ENCODE measurements at places on chromosomes 1 and 21. TPM values are rescaled to one million over a fixed set of nuclear protein-coding genes. Genes with fewer than 3 reads are reported as not detected.
A peak's percentile ranks its signal among the peaks of the same experiment; 100 is the strongest.

- no peak for DNase-seq
These were observed 11.3 kb upstream of the CTSE start for GRCh38 chr1:206035027-206035426.

DCST1 gene
- total RNA-seq, result not detected

DNA sequence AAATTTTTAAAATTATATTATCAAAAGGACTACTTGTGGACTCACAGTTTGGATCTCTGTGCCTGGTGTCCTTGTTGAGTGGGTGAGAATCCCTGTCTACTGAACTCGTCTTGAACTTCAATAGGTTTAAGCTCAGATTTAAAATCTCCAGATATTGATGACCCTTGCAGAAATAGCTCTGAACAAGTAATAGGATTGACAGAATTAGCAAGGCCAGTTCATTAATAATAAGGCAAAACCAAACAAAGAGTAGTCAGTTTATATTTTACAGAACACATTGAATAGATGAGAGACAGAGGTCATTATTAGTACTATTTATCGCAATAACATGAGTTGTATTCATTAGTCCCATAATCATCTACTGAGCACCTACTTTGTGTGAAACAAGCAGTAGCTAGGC, at the start of gene PDC:
Gene PDC (minus strand): TSS at position 101 of the 400 bp plus-strand sequence. CDS start 11,655 bp downstream, outside the sequence.
- DNase-seq, result no peak

DNA sequence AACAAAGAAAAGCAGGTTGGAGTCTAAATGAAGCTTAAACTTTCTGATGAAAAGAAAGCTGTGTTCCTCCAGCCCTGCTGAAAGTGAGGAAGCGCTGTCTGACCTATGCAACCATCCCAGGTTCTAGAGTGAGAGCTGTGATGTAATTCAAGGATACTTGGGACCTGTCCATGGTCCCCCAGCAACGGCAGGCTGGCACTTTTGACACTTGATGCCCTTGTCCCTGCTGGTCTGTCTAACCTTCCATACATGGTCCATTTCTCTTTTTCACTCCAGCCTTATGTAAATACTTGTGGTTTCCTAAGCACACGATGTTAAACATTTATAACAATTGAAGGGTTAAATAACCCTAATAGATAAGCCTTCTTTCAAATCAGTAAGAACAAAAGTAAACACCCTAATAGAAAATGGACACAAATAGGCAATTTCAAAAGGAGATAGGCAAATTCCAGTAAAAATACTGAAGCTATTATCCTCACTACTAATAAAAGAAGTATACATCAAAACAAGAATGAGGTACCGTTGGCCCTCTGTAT, 17.7 kb upstream of the KDM4A start:
- no peak for DNase-seq

- no peak for DNase-seq
These were observed 124.6 kb downstream of the TRIM33 start for GRCh38 chr1:114386129-114387009.

- no peak for DNase-seq
These were observed 18.7 kb downstream of the MIER1 start for GRCh38 chr1:66943361-66943969.

DNA sequence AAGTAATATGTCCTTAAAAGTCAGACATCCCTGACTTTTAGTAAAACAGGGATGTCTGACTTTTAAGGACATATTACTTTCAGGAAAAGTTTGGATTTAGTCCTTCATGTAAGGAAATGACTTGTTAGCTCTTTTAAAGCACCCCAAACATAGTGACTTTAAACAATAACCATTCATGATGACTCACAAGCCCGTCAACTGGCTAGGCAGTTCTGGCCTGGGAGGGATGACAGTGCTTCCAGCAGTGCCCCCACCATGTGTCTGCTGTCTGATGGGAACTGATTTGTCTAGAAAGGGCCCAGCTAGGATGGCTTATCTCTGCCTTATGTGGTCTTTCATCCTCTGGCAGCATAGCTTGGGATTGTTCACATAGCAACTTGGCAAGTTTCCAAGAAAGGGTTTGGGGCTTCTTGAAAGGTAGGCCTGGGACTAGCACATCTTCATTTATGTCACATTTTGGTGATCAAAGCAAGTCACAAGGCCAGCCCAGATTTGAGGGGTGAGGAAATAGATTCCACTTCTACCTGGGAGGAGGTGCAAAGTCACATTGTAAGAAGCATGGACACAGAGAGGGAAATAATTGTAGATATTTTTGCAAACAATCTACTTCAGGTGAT, 143.5 kb downstream of the C1orf94 start:
- no peak for DNase-seq

AZIN2 gene
- 1.8 TPM for total RNA-seq

TMOD4 gene
- 0.52 TPM for total RNA-seq

- DNase-seq, result no peak
These were observed 83.6 kb upstream of the RGS1 start for GRCh38 chr1:192491804-192492554.

- no peak for DNase-seq
These were observed 9.0 kb upstream of the IFFO2 start for GRCh38 chr1:18965206-18966173.

- DNase-seq, result no peak
These were observed 711 bp downstream of the TRNP1 start for GRCh38 chr1:26994020-26994786.

- no peak for DNase-seq
These were observed 23.3 kb upstream of the PADI6 start for GRCh38 chr1:17348593-17349234.

DNA sequence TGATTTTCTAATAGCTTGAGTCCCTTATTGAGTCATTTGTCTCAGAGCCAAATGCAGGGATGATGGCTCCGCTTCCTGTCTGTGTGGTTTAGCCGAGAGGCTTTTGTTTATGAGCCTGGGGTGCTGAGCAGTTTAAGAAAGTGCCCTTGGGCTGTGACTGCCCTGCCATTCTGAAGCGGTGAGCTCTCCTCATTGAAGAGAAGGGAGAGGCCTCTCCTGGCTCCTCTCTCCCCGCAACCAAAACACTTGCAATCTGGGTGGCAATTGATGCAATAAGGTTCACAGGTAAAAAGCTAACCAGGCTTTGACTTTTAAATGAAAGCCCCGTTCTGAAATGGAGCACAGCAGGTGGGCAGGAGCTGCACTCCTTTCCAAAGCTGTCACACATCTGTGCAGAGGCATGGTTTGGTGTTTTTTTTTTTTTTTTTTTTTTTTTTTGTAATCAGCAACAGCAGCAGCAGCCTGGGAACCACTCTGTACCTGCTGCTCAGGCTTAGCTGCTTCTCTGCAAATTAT, 403.7 kb downstream of the SIPA1L2 start:
- DNase-seq, result no peak

NHLH1 gene
- 0.48 TPM for total RNA-seq

DNA sequence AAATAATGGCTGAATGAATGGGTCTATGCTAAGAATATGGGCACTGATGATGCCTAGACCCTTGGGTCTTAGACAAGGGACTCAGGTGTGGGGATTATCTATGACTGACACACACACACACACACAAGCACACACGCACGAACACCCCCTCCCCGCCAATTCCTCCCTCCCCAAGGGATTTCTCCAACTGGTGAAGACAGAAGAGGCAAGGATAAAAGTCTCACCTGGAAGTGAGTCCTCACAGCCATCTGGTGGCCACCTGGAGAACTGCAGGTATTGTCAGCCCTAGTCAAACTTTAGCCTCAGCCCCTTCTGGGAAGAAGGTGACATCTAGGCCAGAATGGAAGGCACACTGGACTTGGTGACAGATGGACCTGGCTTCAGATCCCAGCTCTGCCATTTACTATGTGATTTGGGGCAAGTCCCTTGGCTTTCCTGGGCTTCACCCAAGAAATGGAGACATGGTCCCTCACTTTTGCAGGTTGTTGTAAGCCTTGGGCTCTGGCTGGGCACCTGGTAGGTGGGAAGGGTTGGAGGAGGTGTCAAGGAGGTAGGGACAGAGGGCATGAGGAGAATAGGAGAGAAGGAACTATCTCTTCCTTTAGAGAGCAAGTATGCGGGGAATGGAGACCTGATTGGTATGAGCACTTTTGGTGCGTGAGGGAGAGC, 4.0 kb upstream of the GPR3 start:
- peak; percentile 83 for DNase-seq

GJA8 gene
- not detected for total RNA-seq

DNA sequence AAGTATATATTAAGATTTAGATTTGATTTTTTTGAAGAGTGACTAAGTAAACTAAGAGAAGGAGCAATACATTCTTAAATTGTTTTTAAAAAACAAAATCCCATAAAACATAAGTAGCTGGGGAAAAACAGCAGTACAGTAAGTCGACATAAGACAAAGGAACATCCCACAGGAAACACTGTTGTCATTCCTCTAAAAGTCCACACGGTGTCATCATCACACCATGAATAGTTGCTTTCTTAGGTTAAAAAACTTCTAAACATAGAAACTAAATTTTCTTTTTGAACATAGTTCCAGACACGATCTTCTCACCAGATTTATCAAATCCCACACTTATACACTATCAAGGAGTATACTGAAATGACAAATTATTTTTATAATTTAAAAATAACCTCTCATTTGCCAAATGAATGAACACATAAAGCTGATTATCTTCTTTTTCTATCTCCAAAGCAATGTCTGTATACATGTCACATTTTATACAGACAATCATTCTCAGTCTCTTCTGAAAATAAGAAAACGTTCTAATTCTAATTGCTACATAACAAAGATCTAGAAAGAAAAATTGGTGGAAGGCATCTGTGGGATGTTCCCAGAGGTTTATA, 15.8 kb downstream of the ODF2L start:
- DNase-seq, result peak; percentile 78

DNA sequence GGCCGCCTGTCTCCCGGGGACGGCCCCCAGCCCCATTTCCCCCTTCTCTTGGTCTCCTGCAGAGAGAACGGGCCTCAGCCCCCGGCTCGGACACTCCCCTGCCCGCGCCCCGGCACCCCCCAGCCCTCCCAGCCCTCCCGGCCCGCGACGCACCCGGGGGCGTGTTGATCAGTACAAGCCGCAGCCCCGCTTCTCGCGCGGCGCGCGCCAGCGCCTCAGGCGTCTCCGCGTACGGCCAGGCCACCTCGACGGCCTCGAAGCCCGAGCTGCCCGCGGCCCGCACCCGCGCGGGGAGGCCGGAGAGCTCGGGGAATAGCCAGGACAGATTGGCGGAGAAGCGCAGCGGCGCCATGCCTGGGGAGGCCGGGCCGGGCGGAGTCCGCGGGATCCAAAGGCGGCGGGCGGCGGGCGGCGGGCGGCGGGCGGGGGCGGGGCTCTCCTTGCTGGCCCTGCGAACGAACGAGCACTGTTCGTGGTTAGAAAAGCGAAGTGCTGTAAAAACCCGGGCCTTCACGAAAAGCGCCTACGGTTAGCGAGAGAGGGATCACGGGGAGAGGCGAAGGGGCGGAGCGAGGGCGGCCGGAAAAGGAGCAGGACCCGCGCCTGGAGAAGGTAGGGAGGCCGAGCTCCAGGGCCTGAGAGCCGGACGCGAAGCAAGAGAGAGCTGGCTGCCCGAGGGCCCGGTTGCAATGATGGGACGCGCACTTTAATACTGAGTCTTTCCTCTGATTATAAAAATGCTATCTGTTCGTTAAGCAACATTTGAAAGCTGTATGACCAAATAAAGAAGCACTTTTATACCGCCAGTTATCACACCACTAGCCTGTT, at the start of gene HYI:
Gene HYI (minus strand): TSS at position 490 of the 828 bp plus-strand sequence. CDS start 138 bp downstream, at position 352.
- DNase-seq, result no peak

- DNase-seq, result peak; percentile 54
These were observed 24.2 kb downstream of the TRABD2B start for GRCh38 chr1:47972864-47973432.

DNA sequence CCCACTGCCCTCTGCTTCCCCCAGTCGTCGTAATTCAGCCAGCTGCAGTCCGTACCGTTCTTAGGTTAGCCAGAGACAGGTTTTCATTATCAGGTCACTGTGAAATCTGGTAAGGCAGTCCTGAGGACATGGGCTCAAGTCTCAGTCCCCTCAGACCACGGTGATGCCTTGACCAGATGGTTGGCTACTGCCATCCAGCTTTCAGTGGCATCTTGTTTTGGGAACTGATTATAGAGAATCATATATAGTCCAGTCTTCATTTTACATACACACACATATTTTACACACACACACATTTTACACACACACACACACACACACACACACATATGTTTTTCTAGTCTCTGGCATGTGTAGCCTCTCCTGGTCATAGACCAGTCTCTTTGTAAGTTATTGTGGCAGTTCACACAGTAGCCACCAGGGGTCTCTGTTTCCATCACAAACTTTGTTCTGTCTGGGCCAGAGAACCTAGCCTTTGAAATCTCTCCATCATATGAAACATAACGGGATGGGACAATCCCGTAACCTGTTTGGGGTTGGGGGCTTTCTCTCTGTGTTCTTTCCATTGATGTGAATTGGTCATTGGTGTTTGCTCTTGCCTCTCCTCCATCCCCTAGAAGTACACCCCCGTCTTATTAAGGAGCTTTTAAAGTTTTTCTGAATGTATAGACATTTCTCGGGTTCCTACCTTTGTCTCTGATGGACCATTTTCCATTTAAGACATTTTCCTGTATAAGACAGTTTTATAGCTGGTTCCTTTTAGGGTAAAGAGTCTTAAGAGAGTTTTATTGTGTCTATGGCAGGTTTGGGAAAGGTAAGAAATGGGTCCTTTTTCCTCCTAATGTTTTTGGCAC, 8.4 kb upstream of the IKBKE start:
- peak; percentile 93 for DNase-seq

GRCh38 chr1:99397863-99398262, 133.6 kb downstream of the PLPPR4 start:
- no peak for DNase-seq

DNA sequence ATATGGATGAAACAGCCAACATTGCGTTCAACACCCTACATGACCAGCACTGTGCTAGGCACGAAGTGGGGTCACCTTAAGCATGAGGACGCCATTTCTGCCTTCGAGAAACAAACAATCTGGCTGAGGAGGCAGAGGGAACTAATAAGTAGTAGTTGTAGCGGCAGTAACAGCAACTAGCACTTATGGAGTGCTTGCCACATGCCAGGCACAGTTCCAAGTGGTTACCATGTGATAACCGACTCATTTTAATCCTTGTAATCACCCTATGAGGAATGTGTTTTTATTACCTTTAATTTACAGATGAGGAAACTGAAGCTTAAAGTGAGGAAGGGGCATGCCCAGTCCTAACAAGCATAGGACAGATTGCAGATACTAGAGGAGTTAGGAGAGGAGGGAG, 33.7 kb downstream of the KCND3 start:
- no peak for DNase-seq

DNA sequence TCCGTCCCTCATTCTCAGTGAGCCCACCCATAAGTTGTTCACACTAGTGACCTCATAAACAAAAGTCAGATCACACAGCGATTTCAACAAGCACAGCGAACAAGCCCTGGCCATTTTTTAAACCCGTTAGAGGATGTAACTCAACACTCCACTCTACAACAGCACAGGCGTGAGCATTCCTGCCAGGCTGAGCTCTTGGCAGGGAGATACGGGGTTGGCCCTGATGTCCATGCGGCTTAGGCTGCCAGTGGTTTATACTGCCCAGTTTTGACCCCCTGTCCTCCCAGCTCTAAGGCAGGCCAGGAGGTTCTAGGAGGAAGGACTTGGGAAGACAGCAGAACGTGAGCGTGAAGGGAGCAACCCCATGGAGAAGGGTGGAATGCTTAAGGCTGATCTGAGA, 35.0 kb downstream of the PARP1 start:
- no peak for DNase-seq

EPHB2 gene
- total RNA-seq, result 0.45 TPM

- DNase-seq, result no peak
These were observed 8.0 kb downstream of the OSBPL9 start for GRCh38 chr1:51624855-51625254.

Data from Karpas-422 (cell line).